Fibroblast of skin of scalp (primary cell): ENCODE measurements at places on chromosomes 1 and 21.

DNA sequence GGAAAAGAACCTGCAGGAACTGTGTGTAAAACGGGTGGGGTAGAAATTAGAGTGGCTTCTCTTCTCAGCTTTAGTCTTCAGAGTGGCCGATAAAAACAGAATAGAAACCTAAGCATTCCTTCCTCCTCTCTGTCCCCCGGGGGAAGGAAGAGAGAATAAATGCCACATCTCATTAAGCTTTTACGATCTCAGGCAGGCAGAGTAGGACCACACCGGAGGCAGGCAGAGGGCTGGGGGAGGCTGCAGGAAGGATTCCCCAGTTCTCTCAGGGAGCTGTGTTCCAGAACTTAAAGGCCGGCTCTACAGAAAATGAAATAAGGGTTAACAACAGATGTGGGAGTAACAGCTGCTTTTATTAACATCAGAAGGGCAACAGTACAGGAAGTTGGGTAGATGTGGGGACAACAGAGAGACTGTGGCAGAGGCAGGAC is 24.5 kb upstream of the MEF2D start:
- DNase-seq: no peak

DNA sequence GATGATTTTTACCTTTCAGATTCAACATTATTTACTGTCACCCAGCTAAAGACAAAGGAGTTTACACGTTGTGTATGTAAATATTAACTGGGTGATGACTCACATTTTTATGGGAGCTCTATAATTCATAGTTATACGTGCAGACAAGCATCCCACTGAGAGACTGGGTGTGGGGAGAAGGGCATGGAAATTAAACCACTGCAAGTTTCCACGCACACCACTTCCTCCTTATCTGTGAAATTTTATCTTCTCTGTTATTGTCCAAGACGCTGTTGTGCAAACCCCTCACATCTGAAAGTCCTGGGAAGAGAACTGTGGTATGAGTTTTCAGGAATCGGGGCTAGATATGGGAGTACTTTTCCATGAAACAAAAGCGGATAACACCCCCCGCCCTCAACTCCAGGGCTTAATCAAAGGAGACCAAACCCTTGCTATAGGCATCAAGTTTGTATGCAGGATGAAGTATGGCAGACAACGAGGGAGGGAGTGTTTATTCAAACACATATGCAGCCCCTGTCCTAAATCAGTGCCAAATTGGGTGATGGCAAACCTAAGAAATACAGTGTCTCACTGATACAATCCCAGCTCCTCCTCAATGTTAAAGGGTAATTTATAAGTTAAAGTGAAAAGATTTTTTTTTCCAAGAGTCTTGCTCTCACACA is 23.3 kb upstream of the DPT start:
- DNase-seq: peak; percentile 13

- DNase-seq: no peak
Observed at GRCh38 chr1:184461321-184461720, 74.5 kb downstream of the C1orf21 start.

DNA sequence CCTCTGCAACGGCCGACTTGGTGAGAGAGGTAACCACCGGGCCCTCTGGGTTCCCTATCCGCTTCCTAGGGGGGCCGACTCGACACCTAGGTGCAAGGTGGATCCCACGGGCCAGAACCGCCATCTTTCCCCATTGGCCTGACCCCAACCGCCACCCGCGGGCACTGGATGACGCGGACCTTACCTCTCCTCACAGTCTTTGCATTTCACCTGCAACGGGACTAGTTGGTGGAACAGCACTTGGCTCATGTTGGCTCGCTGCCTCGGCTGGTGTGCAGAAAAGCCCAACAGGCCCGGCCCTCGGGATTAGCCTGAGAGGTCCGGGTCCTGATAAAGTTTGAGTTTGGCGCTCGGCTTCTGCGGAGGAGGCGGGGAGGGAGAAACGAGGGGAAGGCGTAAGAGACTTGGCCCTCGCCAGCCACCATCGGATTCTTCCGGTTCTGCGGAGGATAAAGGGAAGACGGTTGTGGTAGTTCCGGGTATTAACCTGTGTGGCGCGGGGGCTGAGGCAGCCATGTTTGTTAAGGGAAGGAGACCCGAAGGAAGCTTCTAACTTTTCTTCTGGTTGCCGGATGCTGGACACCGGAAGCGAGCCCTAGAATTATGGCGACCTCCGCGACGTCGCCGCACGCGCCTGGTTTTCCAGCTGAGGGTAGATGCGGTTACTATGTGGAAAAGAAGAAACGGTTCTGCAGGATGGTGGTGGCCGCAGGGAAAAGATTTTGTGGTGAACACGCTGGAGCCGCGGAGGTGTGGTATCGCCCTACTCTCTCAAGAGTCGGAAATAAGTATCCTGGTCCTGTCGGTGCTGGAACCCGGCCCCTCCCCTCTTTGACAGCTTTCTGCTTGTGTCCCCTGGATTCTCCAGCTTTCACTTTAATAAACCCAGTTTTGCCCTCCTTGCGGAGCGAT is at the start of the genes SASS6 and TRMT13:
TSS of gene SASS6 (minus strand) at position 365 of the 912 bp plus-strand sequence. CDS start at position 249, 116 bp downstream.
TSS of gene TRMT13 (plus strand) at position 598 of the 912 bp plus-strand sequence. CDS start at position 604, 6 bp downstream.
- DNase-seq: peak; percentile 99

DNA sequence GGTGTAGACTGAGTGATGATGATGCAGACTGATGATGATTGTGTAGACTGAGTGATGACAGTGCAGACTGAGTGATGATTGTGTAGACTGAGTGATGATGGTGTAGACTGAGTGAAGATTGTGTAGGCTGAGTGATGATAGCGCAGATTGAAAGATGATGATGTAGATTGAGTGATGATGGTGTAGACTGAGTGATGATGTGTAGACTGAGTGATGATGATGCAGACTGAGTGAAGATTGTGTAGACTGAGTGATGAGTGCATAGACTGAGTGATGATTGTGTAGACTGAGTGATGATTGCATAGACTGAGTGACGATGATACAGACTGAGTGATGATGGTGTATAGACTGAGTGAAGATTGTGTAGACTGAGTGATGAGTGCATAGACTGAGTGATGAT is 28.7 kb downstream of the FAM89A start:
- DNase-seq: no peak

GRCh38 chr21:44418876-44419230 is 36.5 kb upstream of the LRRC3 start:
- DNase-seq: no peak

- peak; percentile 46 for DNase-seq
Observed at GRCh38 chr1:115170961-115171392, 81.7 kb upstream of the TSPAN2 start.
